Regular cardiac myocyte (primary cell): ENCODE measurements at places on chromosomes 3 and 15. TPM values are rescaled to one million over a fixed set of nuclear protein-coding genes. Genes with fewer than 3 reads are reported as not detected.

The ISL2 gene
- total RNA-seq = under 0.01 and 0.56 TPM in 2 replicates

The CNTN6 gene
- under 0.01 and 0.28 TPM in 2 replicates for total RNA-seq

The SCG3 gene
- not detected in 2 replicates for total RNA-seq

The CLDN16 gene
- 0.38 and 0.56 TPM in 2 replicates for total RNA-seq

The DPPA2 gene
- total RNA-seq = not detected in 2 replicates

The TP63 gene
- under 0.01 and 0.28 TPM in 2 replicates for total RNA-seq

The TM4SF4 gene
- 0.38 and 4.8 TPM in 2 replicates for total RNA-seq

The AADAC gene
- 1.9 and 7.0 TPM in 2 replicates for total RNA-seq

The CNOT10 gene
- total RNA-seq = 23.4 and 23.6 TPM in 2 replicates

The MLF1 gene
- total RNA-seq = 11.9 and 12.7 TPM in 2 replicates

The HRH1 gene
- total RNA-seq = 7.1 and 9.6 TPM in 2 replicates

The STARD9 gene
- total RNA-seq = 1.7 and 3.9 TPM in 2 replicates

The NOX5 gene
- under 0.01 and 0.28 TPM in 2 replicates for total RNA-seq

The TIPIN gene
- total RNA-seq = 13.0 and 20.7 TPM in 2 replicates

The OR5K2 gene
- total RNA-seq = not detected in 2 replicates

The UPK1B gene
- total RNA-seq = 0.19 and 2.8 TPM in 2 replicates

The C3orf20 gene
- under 0.01 TPM in 1 of 2 replicates, not detected in the other for total RNA-seq

The ADGRG7 gene
- not detected in 2 replicates for total RNA-seq

The RASL12 gene
- 0.19 and 1.1 TPM in 2 replicates for total RNA-seq
